Fibroblast of lung (primary cell): ENCODE measurements at places on chromosomes 16 and 17. TPM values are rescaled to one million over a fixed set of nuclear protein-coding genes. Genes with fewer than 3 reads are reported as not detected.

Gene SDK2
- total RNA-seq, result under 0.01 and 0.26 TPM in 2 replicates

Gene CDYL2
- total RNA-seq, result 2.1 and 3.5 TPM in 2 replicates

Gene NOG
- total RNA-seq, result 0.51 and 0.99 TPM in 2 replicates

Gene RBL2
- 47.0 and 48.2 TPM in 2 replicates for total RNA-seq

Gene KRT17
- total RNA-seq, result 0.26 and 0.50 TPM in 2 replicates

Gene RCVRN
- not detected in 2 replicates for total RNA-seq

Gene PTX4
- total RNA-seq, result not detected in 2 replicates

DNA sequence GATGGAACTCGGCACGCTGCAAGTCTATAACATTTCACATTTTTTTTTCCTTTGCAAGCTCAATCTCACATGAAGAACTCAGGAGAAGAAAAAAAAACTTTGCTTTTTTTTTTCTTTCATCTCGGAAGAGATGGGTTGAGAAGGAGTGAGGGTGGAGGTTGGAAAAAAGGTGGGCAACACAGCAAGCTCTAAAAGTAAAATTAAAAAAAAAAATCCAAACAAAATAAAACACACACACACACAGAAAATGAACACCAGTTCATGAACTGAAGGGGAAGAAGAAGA lies 2.5 kb downstream of the MAF start:
- no peak for DNase-seq

DNA sequence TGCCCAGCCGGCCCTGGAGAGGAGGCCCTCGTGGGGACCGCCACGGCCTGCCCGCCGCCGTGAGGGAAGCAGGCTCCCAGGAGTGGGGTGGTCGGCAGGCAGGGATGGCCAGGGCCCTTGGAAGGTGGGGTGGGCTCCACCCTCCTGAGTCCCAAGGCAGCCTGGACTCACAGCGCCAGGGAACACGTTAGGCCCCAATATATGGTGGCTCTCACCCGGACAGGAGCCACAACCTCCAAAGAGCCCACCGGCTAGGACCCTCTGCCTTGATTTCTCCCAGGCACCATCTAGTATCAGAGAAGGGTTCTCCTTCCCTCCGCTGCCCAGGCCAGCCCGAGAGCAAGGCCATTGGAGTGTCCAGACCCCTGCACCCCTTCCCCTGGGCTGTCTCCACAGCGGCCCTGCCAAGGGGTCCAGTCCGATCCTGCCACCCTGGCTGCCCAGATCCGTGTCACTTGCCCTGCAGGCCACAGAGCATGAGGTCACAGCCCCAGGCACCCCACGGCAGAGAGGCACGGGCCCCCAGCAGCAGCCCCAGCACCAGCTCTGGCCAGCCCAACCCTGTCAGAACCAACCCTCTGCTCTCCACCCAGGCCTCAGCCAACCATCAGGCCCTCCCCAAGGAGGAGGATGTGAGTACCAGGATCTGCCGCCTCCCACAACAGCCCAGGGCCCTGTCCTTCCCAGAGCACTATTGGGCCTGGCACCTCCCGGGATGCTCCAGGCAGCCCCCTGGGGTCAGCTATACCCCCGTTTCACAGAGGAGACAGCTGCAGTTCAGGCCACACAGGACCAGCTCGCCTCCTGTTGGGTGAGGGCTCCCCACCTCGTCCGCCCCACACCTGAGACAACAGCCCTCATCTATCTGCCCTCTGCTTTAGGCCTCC lies 1.1 kb upstream of the AXIN1 start:
- DNase-seq, result no peak

GRCh38 chr17:31068291-31068690 lies 26.5 kb upstream of the NF1 start:
- DNase-seq, result no peak

GRCh38 chr16:68636064-68636560 lies 9.0 kb upstream of the CDH3 start:
- no peak for DNase-seq

GRCh38 chr17:62164747-62165722 lies 100.0 kb upstream of the MED13 start:
- DNase-seq, result peak; percentile 3

DNA sequence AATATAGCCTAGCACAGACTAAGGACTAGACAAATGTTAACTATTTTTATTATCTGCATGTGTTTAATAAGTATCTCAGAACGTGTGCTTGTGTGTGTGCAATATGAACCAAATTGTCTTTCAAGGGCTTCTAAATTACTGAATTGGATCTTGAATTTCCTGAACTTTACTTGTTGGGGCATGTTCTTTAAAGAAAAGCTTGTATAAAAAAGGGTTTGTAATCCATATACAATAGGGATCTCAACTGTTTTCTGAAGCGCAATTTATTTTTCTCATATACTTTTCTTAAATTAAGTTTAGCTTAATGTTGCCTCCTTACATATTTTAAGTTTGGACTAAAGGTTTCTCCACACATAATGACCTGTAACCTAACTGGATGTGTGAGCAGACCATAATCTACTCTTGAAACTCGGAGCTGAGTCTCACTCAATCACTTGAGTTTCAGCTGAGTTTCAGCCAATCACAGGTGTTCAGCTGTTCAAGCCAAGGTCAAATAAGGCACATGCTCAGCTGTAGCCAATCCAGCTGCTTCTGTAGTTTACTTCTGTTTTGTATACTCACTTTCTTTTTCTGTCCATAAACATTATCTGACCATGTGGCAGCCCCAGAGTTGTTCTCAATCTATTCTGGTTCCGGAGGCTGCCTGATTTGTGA lies 72.3 kb downstream of the CDK5R1 start:
- peak; percentile 5 for DNase-seq

DNA sequence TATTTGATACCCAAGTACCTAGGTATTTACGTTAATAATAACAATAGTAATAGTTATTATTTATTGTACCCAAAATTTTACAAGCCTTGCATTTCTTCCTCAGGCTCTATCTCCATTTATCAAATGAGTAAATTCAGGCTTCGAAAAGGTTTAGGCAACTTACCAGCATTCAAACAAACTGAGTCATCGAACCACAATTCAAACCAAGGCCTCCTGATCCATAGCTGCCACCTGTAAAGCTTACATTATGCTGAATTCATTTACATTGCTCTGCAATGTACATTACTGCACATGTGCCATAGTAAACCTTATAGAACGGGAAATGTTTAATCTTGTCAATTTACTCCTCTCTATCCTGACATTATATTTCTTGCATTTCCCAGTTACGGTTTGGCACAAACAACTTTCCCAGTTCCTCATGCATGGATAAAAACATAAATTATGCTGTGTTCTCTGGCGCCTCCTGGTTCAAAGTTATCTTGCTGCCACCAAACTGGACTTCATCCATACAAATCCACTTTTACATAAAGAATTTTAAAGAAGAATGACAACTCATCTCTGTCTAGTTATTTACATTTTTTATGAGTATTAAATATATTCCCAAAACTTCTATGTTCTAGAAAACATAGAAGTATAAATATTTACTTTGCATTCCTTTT lies 360.6 kb upstream of the SOX9 start:
- DNase-seq, result peak; percentile 81

- no peak for DNase-seq
Observed at GRCh38 chr16:84223456-84223855, 16.4 kb downstream of the KCNG4 start.

GRCh38 chr17:56635641-56636040 lies 42.1 kb downstream of the NOG start:
- no peak for DNase-seq

DNA sequence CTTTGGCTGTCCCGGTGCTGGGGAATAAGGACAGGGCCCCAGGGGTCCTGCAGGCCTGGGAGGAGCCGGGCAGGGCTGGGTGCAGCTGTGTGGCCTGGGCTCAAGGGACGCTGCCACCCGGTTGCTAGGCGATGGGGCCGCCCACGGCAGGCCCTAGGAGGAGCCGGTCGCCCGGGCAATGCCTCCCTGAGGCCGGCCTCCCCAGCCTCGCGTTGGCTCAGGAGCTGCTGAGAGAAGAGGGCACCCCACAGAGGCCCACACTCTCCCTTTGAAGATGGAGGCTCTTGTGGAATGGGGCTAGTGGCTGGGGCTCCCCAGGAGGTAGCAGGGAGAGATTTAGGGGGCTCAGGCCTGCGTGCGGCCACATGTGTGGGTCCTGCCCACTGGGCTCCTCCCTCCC lies at the start of gene CIBAR2:
Gene CIBAR2 (minus strand): TSS at position 109 of the 400 bp plus-strand sequence. CDS start 120 bp downstream, outside the sequence.
- no peak for DNase-seq

- DNase-seq, result no peak
Observed at GRCh38 chr17:3894188-3894587, 1.3 kb upstream of the CAMKK1 start.

DNA sequence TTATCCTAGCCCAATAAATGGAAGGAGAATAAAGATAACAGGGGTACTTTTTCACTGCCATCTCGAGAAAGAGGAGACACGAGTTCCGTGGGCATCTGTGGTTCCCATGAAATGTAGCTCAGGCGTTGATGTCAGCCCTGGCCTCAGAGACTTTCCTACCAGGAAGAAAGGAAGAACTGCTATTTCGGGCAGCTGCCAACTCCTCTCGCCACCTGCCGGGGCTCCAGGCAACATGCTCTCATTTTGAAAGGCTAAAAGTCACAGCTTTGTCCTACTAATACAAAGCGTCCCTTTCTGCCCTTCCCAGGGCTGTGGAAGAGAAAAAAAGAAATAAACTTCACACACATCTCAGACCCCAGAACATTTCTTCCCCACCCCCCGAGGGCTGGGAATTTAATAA lies 65.8 kb downstream of the DHRS7C start:
- DNase-seq, result peak; percentile 15

GRCh38 chr17:47304186-47304585 lies 19.6 kb upstream of the EFCAB13 start:
- DNase-seq, result no peak

DNA sequence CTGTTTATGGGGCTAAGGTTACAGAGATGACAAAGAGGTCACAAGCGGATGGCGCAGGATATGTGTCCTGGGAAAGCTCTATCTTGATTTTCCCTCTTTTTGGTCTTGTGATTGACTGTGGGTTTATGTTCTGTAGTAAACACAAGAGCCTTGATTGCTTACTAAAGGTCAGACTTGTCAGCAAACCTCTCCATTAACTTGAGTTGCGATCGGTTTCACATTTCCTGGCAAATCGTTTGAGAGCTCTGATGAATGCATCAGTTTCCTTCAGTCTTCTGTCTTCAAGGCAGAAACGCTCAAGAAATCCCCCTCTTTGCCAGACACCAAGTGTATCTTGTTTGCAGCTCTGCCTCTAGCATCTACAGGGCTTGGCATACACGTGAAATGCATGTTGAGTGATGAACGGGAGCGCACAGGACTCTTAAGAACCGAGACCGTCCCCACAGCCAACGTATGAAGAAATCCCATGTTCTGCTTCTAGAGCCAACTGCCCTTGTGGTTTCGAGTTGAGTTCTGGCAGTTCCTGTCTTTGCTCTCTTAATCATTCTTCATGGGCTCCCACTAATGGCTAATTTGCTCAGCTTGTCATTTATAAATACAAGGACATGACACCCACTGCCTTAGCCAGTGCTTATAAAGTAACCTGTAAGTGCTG lies 143.3 kb downstream of the PITPNC1 start:
- peak; percentile 84 for DNase-seq
